ENCODE measurements at places on chromosomes 11 and 22.

GRCh38 chr11:101390539-101390938 lies 193.3 kb downstream of the TRPC6 start:
- no peak for DNase-seq

DNA sequence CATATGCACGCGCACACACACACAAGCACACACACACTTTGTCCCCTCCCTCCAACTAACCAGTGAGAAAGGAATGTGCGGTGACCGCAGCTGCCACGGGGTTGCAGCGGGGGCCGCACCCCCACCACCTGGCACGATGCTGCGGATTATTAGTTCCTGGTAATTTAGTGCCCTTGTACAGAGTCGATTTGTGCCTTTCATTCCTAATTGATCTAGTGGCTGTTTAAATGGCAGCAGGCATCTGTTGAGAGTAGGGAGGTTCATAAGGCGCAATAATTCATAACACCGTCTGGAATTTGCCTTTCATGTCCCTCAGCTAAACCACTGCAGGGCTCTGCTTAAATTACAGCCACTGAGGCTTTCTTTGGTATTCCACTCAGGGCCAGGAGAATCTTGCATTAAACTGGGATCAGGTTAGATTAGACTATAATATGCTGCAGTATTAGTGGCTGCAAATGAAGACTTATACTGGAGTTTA lies 113.7 kb downstream of the FEZ1 start:
- DNase-seq: no peak

- no peak for DNase-seq
Observed at GRCh38 chr11:36885154-36885553, 287.1 kb upstream of the RAG2 start.

- no peak for DNase-seq
Observed at GRCh38 chr11:76131142-76131541, 75.2 kb downstream of the WNT11 start.

DNA sequence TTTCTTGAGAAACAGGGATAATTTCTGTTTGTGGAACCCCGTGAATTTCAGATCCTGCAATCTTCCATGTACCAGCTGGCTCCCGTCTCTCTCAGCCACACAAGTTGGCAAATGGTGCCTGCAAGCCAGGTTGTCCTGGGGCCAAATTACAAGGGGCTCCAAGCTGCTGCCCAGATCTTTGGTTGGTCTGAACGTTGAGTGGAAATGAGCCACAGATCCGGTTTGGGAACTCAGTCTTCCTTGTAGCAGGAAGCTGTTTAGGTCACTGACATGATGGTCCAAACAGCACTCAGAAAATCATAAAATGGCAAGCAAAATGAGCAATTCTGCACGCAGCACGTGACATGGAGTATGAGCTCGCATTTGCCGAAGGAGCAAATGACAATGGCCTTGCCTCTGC lies 1496.4 kb downstream of the TBC1D22A start:
- DNase-seq: no peak

GRCh38 chr22:42301077-42301741 lies 30.8 kb upstream of the TCF20 start:
- no peak for DNase-seq

Measured in activated T-cell treated with anti-CD3 and anti-CD28 coated beads for 24 hours (primary cell).